Astrocyte (in vitro differentiated cells and primary cell): ENCODE measurements at places on chromosomes 11 and 22. TPM values are rescaled to one million over a fixed set of nuclear protein-coding genes. Genes with fewer than 3 reads are reported as not detected.

GRCh38 chr22:34797826-34798225, 268.1 kb upstream of the ISX start:
- DNase-seq, result no peak
- H3K4me1 ChIP-seq, result peaks cover 7% of the 10 kb centered on the region
- no peaks in the 10 kb centered on the region for H3K27me3 ChIP-seq
- no peaks in the 10 kb centered on the region for H3K36me3 ChIP-seq
- no peak overlapping the region for H3K27ac ChIP-seq

The FAM180B gene
- 0.16 TPM in 1 of 2 replicates, not detected in the other for total RNA-seq

- DNase-seq, result peak; percentile 90
- H3K36me3 ChIP-seq, result no peaks in the 10 kb centered on the region
- no peaks in the 10 kb centered on the region for H3K4me1 ChIP-seq
- H3K27me3 ChIP-seq, result peaks cover 14% of the 10 kb centered on the region
Observed at GRCh38 chr11:95723361-95723942, 66.1 kb downstream of the FAM76B start.

The DEFB131B gene
- not detected in 2 replicates for total RNA-seq

DNA sequence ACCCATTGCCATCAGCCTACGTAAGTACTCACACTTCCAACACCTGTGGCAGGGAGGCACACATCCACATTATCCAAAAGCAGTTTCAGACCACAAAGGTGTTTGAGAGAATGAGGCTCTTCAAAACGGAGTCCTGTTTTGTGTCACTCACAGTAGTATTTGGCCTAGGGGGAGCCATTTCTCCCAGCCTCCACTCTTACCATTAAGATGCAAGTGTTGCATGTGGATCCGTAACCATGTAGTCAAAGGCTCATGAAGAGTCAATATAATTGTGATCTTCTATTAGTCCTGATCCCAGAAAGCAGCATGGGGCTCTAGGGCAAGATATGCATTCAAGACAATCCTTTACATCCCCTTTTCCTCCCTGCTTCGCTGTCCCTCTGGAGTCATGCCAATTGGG, 41.5 kb downstream of the IL10RA start:
- H3K27ac ChIP-seq, result no peak overlapping the region
- no peak for DNase-seq
- no peaks in the 10 kb centered on the region for H3K27me3 ChIP-seq
- H3K4me1 ChIP-seq, result no peaks in the 10 kb centered on the region
